Ammon's horn (tissue), 1 donor: ENCODE measurements at places on chromosomes 5 and 9.

- no peak for DNase-seq
Measured at GRCh38 chr5:139897342-139897741, 101.7 kb downstream of the PSD2 start.

GRCh38 chr5:127550652-127551409, 33.4 kb downstream of the PRRC1 start:
- DNase-seq: no peak

DNA sequence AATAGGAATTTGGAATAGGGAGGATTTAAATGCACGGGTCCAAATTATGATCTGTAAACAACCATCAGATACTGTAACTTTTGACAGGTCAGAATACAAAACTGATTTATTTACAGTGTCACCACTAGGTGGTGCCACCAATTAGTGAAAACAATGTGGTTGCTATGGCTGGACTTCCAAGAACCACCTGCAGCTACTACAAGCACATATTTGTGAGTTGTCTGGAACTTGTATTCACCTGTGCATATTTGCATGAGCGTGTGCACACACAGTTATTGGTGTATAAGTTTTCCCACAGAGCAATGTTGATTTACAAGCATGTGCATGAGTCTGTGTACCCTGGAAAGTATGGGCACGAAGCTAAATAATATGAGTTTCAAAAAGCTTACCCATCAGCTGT, 3.0 kb upstream of the HRCT1 start:
- DNase-seq: peak; percentile 71

DNA sequence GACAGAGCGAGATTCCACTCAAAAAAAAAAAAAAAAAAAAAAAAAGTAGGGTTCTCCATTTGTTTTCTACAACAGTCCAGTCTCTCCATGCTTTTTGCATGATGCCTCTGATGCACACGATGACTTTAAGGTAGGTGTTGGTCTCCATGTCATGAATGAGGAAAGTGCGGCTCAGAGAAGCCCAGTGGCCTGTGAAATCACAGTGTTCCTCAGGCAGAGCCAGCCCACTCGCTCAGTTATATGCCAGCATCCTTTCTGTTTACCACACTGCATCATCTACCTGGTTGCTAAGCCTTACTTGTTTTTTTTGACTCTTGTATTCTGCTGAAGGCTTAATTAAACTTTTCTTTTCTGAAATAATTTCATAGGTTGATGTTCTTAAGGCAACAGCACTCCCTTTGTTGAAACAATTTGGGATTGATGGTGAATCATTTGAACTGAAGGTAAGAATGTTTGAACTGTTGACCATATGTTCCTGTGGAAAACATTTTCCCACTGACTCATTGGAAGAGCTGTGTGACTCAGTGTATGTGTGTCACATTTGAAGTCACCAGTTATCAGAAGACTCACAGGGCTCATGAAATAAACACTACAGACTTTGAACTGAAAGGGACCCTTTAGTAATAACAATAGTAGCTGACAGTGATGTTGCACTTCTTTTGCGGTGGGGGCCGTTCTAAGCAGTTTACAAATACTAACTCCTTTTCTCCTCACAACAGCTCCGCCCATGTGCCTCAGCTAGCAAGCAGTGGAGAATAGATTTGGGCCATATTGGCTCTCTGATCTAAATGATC, 40.2 kb downstream of the RCL1 start:
- peak; percentile 32 for DNase-seq

GRCh38 chr5:66511491-66511890, 84.7 kb upstream of the MAST4 start:
- no peak for DNase-seq

GRCh38 chr9:21558079-21558478, 76.0 kb upstream of the IFNE start:
- no peak for DNase-seq

DNA sequence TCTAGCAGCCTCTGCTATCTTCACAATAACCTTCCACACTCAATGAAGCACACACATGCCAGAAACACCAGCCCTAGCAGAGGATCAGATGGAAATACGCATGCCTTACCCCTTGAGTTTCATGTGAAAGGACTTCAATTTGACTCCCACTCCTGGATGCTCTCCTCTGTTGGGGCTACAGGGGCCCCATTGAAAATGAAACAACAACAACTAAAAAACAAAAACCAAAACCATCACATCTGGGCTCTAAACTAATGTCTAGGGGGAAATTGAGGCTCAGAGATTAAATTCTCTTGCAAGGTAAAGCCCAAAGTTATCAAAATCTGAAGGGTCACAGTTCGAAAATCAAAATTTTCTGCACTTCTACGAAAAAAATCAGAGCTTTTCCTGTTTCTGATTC, 7.9 kb upstream of the RFESD start:
- no peak for DNase-seq

- DNase-seq: peak; percentile 28
Measured at GRCh38 chr5:173581408-173582215, 34.8 kb downstream of the BOD1 start.

GRCh38 chr5:57442080-57442839, 40.4 kb downstream of the ACTBL2 start:
- no peak for DNase-seq

- DNase-seq: no peak
Measured at GRCh38 chr5:173812811-173813550, 75.2 kb upstream of the CPEB4 start.

- no peak for DNase-seq
Measured at GRCh38 chr9:83447351-83447750, 90.8 kb downstream of the FRMD3 start.

- DNase-seq: no peak
Measured at GRCh38 chr5:36934740-36935356, 58.3 kb downstream of the NIPBL start.

- DNase-seq: peak; percentile 7
Measured at GRCh38 chr5:153096381-153096780, 394.1 kb upstream of the GRIA1 start.

- no peak for DNase-seq
Measured at GRCh38 chr5:40831346-40832210, 3.4 kb downstream of the RPL37 start.

- DNase-seq: no peak
Measured at GRCh38 chr9:138117101-138117750, 239.6 kb downstream of the CACNA1B start.

GRCh38 chr5:96816991-96817390, 9.2 kb upstream of the ERAP1 start:
- no peak for DNase-seq

DNA sequence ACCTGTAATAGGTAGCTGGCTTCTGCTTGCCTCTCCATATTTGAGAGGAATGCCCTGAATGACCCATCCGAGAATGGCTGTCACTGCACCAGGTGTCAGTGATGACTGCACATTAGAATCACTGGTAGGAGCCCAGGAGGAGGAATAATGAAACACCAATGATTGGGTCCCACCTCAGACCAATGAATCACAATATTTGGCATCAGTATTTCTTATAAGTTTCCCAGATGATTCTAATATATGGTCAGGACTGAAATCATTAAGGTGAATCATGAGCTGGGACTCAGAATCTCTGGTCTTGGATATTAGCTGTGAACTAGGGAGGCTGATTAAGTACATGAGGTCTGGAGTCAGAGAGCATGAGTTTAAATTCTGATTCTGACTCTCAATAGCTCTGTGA, 23.4 kb downstream of the ARSB start:
- DNase-seq: no peak

- DNase-seq: no peak
Measured at GRCh38 chr5:127758766-127759283, 55.6 kb downstream of the CCDC192 start.

DNA sequence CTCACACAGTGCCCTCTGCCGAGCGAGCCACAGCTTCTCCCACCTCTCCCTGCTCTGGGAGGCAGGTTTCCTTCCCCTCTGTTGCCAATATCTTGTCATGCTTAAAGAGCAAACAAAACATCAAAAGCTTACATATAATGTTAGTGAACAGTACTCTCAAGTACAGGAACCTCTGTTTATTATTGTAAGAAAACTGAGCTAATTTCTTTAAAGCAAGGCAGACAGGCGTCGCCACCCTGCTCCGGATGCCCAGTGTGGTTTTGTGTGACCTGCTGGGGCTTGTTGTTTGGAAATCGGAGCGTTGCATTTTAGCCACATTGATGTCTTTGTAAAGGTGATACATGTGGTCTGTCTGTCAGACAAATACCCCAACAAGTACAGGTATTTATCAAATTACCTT, 401.4 kb upstream of the IRX1 start:
- no peak for DNase-seq

- DNase-seq: no peak
Measured at GRCh38 chr5:145701404-145701803, 133.7 kb downstream of the PRELID2 start.

- DNase-seq: no peak
Measured at GRCh38 chr5:38008198-38008597, 168.4 kb upstream of the GDNF start.
